ENCODE measurements at places on chromosomes 2 and 18.

- no peak for DNase-seq
These were observed 654.9 kb upstream of the HS6ST1 start for GRCh38 chr2:128973566-128973965.

GRCh38 chr2:195395362-195395761 is 261.7 kb upstream of the SLC39A10 start:
- no peak for DNase-seq

- peak; percentile 71 for DNase-seq
These were observed 2.6 kb upstream of the GPR35 start for GRCh38 chr2:240622531-240623235.

DNA sequence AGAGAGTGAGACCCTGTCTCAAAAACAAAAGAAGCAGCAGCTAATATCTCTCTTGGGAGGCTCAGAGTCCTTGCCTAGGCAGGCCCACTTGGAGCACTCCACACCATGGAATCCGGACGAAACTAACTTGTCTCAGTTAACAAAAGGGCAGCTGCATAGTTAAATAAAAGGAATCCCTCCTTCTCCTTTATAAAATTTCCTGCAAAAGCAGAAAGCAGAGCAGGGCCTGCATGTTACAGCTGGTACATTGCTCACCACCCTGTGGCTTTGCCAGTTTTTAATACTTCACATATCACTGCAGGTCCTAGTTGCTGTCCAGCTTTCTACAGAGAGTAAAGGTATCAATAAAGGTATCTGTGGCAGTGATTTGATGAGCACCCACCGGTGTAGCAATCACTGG is 93.6 kb downstream of the ASAP2 start:
- DNase-seq, result no peak

- DNase-seq, result no peak
These were observed 214.4 kb downstream of the ZNF385B start for GRCh38 chr2:179646862-179647587.

DNA sequence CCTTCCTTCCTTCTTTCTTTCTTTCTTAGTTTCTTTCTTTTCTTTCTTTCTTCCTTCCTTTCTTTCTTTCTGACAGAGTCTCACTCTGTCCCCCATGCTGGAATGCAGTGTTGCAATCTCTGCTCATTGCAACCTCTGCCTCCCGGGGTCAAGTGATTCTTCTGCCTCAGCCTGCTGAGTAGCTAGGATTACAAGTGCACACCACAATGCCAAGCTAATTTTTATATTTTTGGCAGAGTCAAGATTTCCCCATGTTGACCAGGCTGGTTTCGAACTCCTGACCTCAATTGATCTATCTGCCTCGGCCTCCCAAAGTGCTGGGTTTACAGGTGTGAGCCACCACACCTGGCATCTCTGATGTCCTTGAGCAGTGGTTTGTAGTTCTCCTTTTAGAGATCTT is 48.5 kb downstream of the IL1R2 start:
- no peak for DNase-seq

- no peak for DNase-seq
These were observed 8.6 kb downstream of the CLIP4 start for GRCh38 chr2:29123617-29124349.

GRCh38 chr2:19409046-19409445 is 50.6 kb upstream of the OSR1 start:
- no peak for DNase-seq

- DNase-seq, result no peak
These were observed 45.8 kb downstream of the ATIC start for GRCh38 chr2:215357660-215358059.

GRCh38 chr2:23492921-23493320 is 107.9 kb downstream of the KLHL29 start:
- no peak for DNase-seq

DNA sequence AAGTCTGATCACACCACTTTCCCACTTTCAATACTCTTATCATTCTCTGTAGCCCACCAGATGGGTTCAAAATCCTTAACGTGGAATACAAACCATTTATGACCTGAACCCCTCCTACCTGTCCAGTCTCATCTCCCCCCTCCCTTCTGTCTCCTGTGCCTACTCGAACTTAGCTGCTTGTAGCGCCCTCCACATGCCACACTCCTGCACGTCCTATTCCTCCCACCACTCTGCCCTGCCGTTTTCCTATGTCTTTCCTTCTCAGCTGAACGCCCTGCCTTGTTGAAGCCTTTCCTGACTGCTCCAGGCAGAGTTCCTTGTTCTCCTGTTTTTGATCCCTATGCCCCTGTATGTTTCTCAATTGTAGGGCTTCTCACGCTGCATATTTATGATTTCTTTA is 390.1 kb downstream of the HRH4 start:
- DNase-seq, result no peak

DNA sequence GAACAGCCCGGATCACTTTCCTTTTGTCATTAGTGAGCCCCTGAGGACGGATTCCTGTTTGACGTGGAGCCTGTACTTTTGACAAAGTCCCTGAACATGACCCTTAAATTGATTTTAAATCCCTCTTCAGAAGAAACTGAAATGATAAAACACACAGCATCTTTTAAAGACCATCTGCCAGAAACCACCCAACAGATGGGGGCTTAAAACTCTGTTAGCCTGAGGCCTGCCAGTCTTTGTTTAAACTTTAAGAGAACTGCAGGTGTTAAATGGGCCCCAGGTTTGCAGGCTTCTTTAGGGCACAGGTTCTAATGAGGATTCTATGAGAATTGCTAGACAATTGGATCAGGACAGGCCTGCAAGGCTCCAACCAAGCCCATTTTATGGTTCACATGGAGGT is 177.9 kb downstream of the ALK start:
- no peak for DNase-seq

- DNase-seq, result no peak
These were observed 14.4 kb downstream of the INHBB start for GRCh38 chr2:120360307-120360855.

GRCh38 chr2:656676-657075 is 20.5 kb downstream of the TMEM18 start:
- peak; percentile 78 for DNase-seq

- no peak for DNase-seq
These were observed 382.3 kb upstream of the NXPH2 start for GRCh38 chr2:139162456-139162855.

DNA sequence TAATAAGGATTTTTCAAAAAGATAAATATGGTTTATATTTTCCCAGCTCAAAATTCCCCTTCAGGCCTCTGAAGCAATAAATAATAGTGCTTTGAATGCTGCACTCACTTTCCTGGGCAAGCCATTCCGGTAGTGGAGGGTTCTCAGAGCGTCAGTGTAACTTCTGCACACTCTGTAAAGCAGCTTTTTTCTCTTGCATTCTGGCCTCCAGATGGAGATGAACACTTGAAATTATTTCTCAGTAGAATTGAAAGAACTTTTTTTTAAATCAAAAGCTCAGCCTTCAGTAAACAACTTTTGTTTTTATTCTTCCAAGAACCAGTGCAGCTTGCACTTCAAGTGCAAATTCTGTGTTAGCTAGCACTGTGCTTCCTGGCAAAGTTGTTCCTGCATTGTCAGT is 281.1 kb upstream of the RAB12 start:
- no peak for DNase-seq

GRCh38 chr2:237388036-237388435 is 25.9 kb downstream of the COL6A3 start:
- DNase-seq, result no peak

GRCh38 chr2:216389570-216389969 is 17.3 kb upstream of the MARCHF4 start:
- DNase-seq, result no peak

- DNase-seq, result no peak
These were observed 182.2 kb upstream of the ZFP36L2 start for GRCh38 chr2:43408407-43409160.

GRCh38 chr2:118738524-118739308 is 108.7 kb downstream of the EN1 start:
- no peak for DNase-seq

Measured in hematopoietic multipotent progenitor cell treated with erythropoietin and hydrocortisone succinate and interleukin-3 and kit ligand, for 8 days (in vitro differentiated cells).